Activated CD4-positive, alpha-beta T cell treated with anti-CD3 and anti-CD28 coated beads for 36 hours (primary cell): ENCODE measurements at places on chromosomes 7 and 10. TPM values are rescaled to one million over a fixed set of nuclear protein-coding genes. Genes with fewer than 3 reads are reported as not detected.

PRSS1 gene
- not detected for total RNA-seq

DNA sequence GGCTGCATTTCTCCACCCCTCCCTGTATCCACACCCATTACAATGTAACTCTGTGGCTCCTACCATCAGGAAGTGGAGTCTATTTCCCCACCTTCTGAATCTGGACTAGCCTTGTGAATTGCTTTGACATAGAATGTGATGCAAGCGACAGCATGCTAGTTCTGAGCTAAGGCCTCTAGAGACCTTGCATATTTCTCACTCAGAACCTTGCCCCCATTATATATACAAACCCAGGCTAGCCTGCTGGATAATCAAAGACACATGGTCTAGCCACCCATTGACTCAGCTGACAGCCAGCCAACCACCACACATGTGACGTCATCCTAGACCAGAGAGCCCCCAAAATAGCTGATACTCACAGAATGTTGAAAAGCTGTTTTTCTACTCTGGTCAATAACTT lies 77.9 kb downstream of the CCDC71L start:
- no peak for DNase-seq
- no peaks in the 10 kb centered on the region for H3K36me3 ChIP-seq

- no peaks in the 10 kb centered on the region for H3K27me3 ChIP-seq
- DNase-seq, result peak; percentile 93
- H3K36me3 ChIP-seq, result peaks cover 15% of the 10 kb centered on the region
- H3K4me3 ChIP-seq, result no peak overlapping the region
- peaks cover 10% of the 10 kb centered on the region for H3K4me1 ChIP-seq
- no peak overlapping the region for H3K27ac ChIP-seq
Observed at GRCh38 chr7:48109848-48110663, 21.0 kb downstream of the UPP1 start.

- H3K27me3 ChIP-seq, result peaks cover 4% of the 10 kb centered on the region
- H3K27ac ChIP-seq, result peak overlapping the region; percentile 79
- H3K4me1 ChIP-seq, result peaks cover 37% of the 10 kb centered on the region
Observed at GRCh38 chr7:130277763-130278643, 11.3 kb downstream of the CPA2 start.

CYP3A4 gene
- total RNA-seq, result not detected

DNA sequence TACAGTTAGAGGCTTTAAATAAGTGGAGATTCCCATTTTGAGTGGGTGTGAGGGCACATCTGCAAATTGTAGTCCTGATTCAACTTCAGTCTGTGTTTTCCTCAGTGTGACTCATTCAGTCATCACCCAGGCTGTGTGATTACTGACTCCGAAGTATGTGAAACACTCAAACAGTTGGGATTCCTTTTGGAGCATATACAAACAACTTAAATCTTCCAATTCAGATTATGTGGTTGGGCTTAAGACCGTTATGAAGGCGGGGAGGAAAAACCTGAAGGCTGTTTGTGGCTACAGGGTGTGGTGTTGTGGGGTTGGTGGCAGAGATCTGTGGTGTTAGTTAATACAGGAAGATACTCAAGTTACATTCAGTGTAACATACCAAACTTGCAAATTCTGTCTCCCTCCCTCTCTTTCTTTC lies 259.7 kb upstream of the FERD3L start:
- no peaks in the 10 kb centered on the region for H3K27me3 ChIP-seq
- no peak overlapping the region for H3K4me3 ChIP-seq
- H3K36me3 ChIP-seq, result no peaks in the 10 kb centered on the region
- DNase-seq, result no peak
- H3K27ac ChIP-seq, result no peak overlapping the region

GRCh38 chr7:25215694-25216335 lies 12.5 kb downstream of the NPVF start:
- peaks cover 2% of the 10 kb centered on the region for H3K4me1 ChIP-seq
- no peak for DNase-seq
- peaks cover 12% of the 10 kb centered on the region for H3K27me3 ChIP-seq
- no peaks in the 10 kb centered on the region for H3K36me3 ChIP-seq

DNA sequence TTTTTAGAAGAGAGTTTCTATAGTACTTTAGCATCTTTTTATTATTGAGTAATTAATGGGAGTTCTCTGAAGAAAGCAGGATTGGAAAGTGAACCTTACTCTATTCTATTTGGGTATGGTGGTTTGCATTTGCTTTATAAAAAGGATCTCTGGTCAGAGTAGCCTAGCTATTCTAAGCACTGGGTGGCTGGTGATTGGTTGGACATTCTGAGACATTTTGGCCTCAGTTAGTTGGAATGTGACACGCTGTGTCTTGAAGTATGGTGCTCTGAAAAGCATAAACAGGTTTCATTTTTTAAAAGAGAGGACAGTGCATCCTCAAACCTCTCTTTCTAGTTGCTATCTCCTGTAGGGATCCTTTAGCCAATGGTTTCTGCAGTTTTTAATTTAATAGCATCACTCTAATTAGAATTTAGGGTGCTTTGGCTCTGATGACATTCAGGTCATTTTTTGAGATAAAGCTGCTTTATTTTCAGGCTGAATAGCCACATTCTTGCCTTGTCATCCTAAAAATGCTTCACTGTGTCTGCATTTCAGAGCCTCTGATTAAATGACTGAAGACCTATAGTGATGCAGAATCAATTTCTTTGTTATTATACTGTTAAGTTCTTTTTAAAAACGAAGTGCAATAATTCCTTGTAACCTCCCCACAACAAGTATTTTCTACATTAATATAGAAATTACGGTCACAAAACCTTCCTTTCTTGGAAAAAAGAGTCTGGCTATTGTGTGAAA lies 20.6 kb downstream of the TMEM178B start:
- no peaks in the 10 kb centered on the region for H3K4me1 ChIP-seq
- H3K4me3 ChIP-seq, result no peak overlapping the region
- H3K36me3 ChIP-seq, result no peaks in the 10 kb centered on the region
- peaks cover 6% of the 10 kb centered on the region for H3K27me3 ChIP-seq
- H3K27ac ChIP-seq, result no peak overlapping the region

DNA sequence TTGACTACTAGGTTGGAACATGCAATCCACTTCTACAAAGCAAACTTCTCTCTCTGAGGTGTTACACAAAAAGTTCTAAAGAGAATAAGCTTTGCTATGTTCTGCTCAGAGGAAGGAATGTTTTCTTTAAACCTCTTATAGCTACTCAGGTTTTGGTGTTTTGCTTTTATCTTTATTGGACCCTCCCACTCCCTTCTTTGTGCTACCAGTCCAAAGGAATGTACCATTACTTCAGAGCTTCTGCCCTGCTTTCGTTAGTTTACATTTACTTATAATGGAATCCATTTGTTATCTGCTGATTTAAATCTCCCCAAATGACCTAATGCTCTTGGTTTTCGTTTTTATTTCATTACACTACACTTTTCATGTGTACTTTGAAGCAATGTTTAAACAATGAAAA lies 154.9 kb downstream of the ATE1 start:
- H3K27me3 ChIP-seq, result no peaks in the 10 kb centered on the region
- H3K4me3 ChIP-seq, result no peak overlapping the region
- H3K36me3 ChIP-seq, result peaks cover 14% of the 10 kb centered on the region

DDC gene
- total RNA-seq, result 0.53 TPM

- H3K27me3 ChIP-seq, result peaks cover 81% of the 10 kb centered on the region
- no peak overlapping the region for H3K4me3 ChIP-seq
- H3K4me1 ChIP-seq, result peaks cover 29% of the 10 kb centered on the region
- no peak overlapping the region for H3K27ac ChIP-seq
- H3K36me3 ChIP-seq, result no peaks in the 10 kb centered on the region
Observed at GRCh38 chr7:27191161-27191731, 6.2 kb upstream of the HOXA11 start.

DNA sequence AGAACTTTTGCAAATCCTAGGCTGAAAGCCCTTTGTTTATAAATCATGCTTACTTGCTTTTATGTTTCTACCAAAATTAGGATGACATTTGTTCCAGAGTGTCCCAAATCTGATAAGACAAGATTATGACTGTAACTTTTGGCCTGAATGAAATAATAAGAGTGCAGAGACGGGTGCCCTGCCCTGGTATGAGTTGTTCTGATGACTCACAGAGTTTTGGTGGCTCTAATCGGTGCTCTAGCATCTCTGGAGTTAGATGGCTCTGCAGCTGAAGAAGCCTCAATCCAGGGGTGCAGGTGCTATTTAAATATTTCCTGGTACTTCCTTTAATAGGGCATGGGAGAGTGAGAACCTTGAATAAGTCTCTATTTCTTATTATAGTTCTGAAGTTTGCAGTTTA lies 102.2 kb upstream of the ELMO1 start:
- DNase-seq, result no peak
- H3K27me3 ChIP-seq, result peaks cover 8% of the 10 kb centered on the region
- H3K27ac ChIP-seq, result no peak overlapping the region

DNA sequence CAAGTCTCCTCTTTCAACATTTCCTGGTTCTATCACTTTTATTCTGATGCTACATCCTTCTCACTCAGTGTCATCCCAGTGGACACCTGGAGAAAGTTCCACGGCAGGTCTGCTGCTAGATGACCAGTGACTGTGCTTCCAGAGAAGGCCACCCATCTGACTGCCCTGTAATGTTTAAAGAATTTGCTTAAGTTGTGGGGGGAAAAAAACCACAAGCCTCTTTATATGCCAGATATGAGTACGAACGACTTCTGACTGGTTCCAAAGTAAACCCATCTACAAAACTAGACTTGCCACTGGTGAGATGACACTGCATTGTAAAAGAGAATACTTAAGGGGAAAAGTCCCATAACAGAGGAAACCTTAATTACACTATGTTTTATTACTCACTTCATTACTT lies 69.6 kb upstream of the VWC2 start:
- DNase-seq, result no peak
- no peaks in the 10 kb centered on the region for H3K4me1 ChIP-seq
- H3K36me3 ChIP-seq, result no peaks in the 10 kb centered on the region
- H3K27ac ChIP-seq, result no peak overlapping the region

DNA sequence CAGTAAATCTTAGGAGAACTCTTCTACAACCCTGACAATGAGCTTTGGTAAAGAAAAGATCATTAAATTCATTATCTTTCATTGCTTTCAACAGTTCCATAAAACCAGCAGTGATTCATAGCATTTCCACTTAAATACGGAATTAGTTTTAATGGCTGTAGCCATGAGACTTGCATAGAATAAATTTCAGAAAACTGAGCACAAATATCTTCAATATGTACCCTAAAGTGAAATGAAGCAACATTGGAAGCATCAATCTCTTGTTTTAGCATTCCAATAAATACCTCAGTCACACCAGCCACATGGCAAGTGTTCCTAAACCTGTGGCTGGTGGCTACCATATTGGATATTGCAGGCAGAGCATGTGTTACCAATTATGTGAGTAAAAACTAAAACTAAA lies 3.6 kb upstream of the RARRES2 start:
- no peak for DNase-seq
- peaks cover 2% of the 10 kb centered on the region for H3K4me1 ChIP-seq
- peaks cover 5% of the 10 kb centered on the region for H3K36me3 ChIP-seq
- H3K27ac ChIP-seq, result no peak overlapping the region

- no peak for DNase-seq
- peaks cover 5% of the 10 kb centered on the region for H3K36me3 ChIP-seq
- H3K27ac ChIP-seq, result no peak overlapping the region
- no peak overlapping the region for H3K4me3 ChIP-seq
Observed at GRCh38 chr10:5862360-5862961, 27.2 kb downstream of the ANKRD16 start.

AHCYL2 gene
- 14.1 TPM for total RNA-seq

DNA sequence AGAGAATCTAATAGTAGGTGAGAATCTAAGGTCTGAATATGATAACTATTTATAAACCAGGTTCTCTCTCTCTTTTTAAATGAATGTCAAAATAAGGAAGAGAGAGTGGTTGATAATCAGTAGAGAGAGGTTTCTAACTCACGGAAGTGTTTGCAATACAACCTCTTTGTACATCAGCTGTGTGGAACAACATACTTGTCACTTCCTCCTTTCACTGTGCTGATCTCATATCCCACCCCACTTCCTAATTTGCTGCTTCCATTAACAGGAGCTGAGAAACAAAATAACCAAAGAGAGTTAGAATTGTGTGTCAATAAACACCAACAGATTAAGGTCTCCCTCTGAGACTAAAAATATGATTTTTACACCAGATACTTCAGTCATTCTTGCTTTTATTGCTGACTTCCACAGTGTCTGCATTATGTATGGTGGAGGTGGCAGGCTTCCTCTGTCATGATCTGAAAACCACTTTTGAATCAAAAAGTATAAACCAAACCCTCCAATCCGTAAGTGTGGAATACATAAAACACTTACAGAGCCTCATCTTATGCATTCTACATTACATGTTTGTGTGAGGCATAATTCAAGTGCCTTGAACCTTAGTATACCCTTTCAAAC lies 25.0 kb downstream of the CACUL1 start:
- DNase-seq, result no peak
- H3K27me3 ChIP-seq, result peaks cover 2% of the 10 kb centered on the region
- H3K36me3 ChIP-seq, result peaks cover 9% of the 10 kb centered on the region
- no peak overlapping the region for H3K27ac ChIP-seq

GPR85 gene
- total RNA-seq, result not detected

- DNase-seq, result no peak
- H3K4me1 ChIP-seq, result peaks cover 82% of the 10 kb centered on the region
- no peak overlapping the region for H3K4me3 ChIP-seq
- peak overlapping the region; percentile 34 for H3K27ac ChIP-seq
- no peaks in the 10 kb centered on the region for H3K27me3 ChIP-seq
- no peaks in the 10 kb centered on the region for H3K36me3 ChIP-seq
Observed at GRCh38 chr10:11143242-11143641, 125.6 kb downstream of the CELF2 start.

FAM131B gene
- total RNA-seq, result 1.7 TPM

- peaks cover 18% of the 10 kb centered on the region for H3K27me3 ChIP-seq
- no peak overlapping the region for H3K27ac ChIP-seq
- no peak for DNase-seq
- H3K4me3 ChIP-seq, result no peak overlapping the region
- no peaks in the 10 kb centered on the region for H3K4me1 ChIP-seq
Observed at GRCh38 chr10:96410296-96410695, 51.5 kb upstream of the OPALIN start.

DNA sequence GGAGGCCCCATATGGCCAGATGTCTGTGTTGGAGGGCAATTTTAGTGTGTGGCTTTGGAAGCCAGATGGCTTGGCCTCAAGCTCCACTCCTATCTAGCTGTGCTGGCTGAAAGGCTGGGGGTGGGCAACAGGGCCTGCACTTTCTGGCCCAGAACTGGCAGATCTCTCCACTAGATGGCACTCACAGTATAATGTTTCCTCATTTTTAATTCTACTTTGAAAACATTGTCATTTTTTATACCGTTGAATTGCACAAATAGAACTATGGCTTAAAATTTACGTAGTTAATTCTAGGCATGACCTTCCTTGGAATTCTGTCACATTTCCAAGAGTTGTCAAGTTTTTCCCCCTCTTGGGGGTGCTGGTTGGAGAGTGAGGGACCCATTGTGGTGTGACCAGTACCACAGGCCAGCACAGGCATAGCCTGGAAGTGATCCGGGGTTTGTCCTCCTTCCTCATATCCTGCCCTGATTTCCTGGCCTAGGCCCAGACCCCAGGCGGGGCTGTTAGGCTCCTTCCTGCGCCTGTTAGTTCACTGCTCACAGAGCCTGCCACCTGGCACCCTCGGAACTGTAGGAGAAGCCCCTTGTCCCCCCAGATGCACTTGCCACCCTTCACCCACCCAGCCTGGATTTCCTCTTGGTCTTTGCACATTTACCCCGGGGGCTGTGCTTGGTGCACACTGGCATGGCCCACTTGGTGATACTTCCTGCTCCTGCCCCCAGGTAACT lies 52.8 kb downstream of the ARHGAP22 start:
- no peak overlapping the region for H3K4me3 ChIP-seq
- DNase-seq, result peak; percentile 51
- no peaks in the 10 kb centered on the region for H3K27me3 ChIP-seq
- H3K4me1 ChIP-seq, result no peaks in the 10 kb centered on the region
- H3K27ac ChIP-seq, result no peak overlapping the region
